CD4-positive, alpha-beta T cell treated with Interleukin-4 for 1 hour (primary cell): ENCODE measurements at places on chromosomes 1 and 21.

GRCh38 chr1:81467383-81467782 is 333.4 kb upstream of the ADGRL2 start:
- no peak for DNase-seq

GRCh38 chr1:84748364-84748763 is 58.1 kb upstream of the SSX2IP start:
- DNase-seq = no peak

- no peak for DNase-seq
Observed at GRCh38 chr1:162070094-162070748, 730 bp downstream of the NOS1AP start.

GRCh38 chr21:44755227-44755626 is 43.9 kb upstream of the TSPEAR start:
- peak; percentile 7 for DNase-seq

- DNase-seq = no peak
Observed at GRCh38 chr1:192108161-192108560, 50.1 kb upstream of the RGS18 start.
